Immature natural killer cell (primary cell): ENCODE measurements at places on chromosomes 2 and 18. TPM values are rescaled to one million over a fixed set of nuclear protein-coding genes. Genes with fewer than 3 reads are reported as not detected.

Gene ITGB6
- not detected for polyA plus RNA-seq

Gene REG3A
- polyA plus RNA-seq: not detected

Gene INHBB
- not detected for polyA plus RNA-seq

DNA sequence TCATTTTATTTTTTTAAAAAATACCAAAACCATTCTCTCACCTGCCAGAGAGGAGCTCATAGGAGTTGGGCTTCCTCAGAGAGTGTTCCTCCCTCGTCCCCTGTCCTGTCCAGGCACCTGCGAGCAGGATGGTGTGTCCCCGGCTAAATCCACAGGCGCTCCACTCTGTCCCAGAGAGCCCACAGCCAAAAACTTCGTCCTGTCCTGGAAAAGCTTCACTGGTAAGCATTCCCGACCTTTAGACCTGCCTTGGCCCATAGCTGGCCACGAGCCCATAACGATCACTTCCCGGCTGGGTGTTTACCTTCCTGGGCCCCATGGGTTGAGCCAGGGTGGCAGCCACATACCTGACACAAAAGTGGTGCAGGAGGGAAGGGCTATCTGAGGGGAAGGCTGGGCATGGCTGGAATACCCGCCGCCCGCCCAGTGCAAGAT, at the start of gene NGEF:
NGEF (minus strand) TSS at position 230 of the 435 bp plus-strand sequence. CDS start 38,366 bp downstream, outside the sequence.
- H3K4me3 ChIP-seq: no peak within 1 kb of the TSS
- H3K36me3 ChIP-seq: no peaks in the 10 kb centered on the region
- H3K4me1 ChIP-seq: no peaks in the 10 kb centered on the region
- no peak within 1 kb of the TSS for H3K27ac ChIP-seq

DNA sequence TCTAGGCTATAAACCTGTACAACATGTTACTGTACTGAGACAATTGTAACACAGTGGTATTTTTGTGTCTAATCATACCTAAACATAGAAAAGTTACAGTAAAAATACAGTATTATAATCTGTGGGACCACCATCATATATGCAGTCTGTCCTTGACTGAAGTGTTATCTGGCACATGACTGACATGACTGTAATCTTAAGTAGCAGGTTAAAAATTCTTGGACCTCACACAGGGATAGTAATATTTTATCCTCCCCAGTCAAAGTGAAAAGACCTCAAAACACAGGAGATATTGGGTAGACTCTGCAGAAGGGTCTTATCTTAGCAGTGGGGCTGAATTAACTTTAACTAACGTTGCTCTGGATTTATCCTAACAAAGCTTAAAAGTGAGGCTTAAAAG, 4.9 kb upstream of the SCN9A start:
- no peak overlapping the region for H3K27ac ChIP-seq
- H3K4me1 ChIP-seq: peaks cover under 1% of the 10 kb centered on the region
- no peaks in the 10 kb centered on the region for H3K36me3 ChIP-seq
- DNase-seq: no peak
- H3K27me3 ChIP-seq: no peaks in the 10 kb centered on the region

DNA sequence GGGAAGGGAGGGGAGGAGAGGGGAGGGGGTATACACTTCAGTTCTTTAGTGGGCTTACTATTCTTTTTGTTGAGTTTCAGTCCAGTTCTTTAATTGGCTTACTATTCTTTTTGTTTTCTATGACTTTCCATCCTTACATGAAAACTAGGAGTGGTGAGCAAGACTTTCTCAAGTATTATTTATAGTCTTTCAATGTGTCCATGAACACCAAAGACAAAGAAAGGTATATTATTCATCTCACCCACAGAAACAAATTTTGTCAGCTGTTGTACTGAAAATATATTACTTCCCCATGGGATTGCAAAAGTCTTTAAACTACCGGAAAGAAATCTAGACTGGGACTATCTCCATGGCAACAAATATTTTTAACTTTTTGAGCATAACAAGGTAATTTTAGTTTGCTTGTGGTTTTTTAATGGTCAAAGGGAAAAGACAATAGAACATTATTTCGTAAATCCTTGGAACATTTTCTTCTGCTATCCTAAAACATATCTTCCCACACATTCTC, 17.6 kb downstream of the ADAM17 start:
- DNase-seq: no peak
- no peaks in the 10 kb centered on the region for H3K27me3 ChIP-seq
- no peak overlapping the region for H3K27ac ChIP-seq
- peaks cover 70% of the 10 kb centered on the region for H3K4me1 ChIP-seq
- no peak overlapping the region for H3K4me3 ChIP-seq

Gene TLX2
- polyA plus RNA-seq: not detected

Gene COPS9
- 465 TPM for polyA plus RNA-seq

GRCh38 chr2:61471905-61472805, 1.3 kb upstream of the USP34 start:
- H3K36me3 ChIP-seq: no peaks in the 10 kb centered on the region
- H3K4me1 ChIP-seq: peaks cover 39% of the 10 kb centered on the region
- DNase-seq: no peak
- peaks cover 15% of the 10 kb centered on the region for H3K27me3 ChIP-seq
- peak overlapping the region; percentile 92 for H3K4me3 ChIP-seq

Gene C1QL2
- polyA plus RNA-seq: not detected

GRCh38 chr2:224357098-224357901, 44.6 kb downstream of the FAM124B start:
- peak; percentile 51 for DNase-seq
- H3K27me3 ChIP-seq: peaks cover 2% of the 10 kb centered on the region
- H3K36me3 ChIP-seq: no peaks in the 10 kb centered on the region
- H3K4me3 ChIP-seq: no peak overlapping the region

DNA sequence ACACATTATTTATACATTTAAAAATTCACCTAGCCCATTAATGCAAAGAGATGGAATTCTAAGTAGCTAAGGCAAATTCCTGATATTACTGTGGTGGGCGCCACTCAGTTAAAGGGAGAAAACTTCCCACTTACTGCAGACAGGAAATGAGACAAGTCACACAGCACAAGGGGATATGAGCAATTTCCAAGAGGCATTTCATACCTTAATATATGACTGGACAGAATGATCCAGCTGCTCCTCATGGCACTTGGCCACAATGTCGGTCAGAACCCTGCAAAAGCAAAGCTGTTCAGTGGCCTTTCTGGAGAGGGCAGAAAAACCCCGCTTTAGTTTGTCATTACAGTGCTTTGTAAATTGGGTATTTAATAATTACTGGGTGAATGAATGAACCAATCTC, 121.4 kb upstream of the CCDC195 start:
- peaks cover 48% of the 10 kb centered on the region for H3K36me3 ChIP-seq
- DNase-seq: no peak
- H3K27me3 ChIP-seq: peaks cover 8% of the 10 kb centered on the region

Gene KLHL14
- polyA plus RNA-seq: not detected

- H3K27me3 ChIP-seq: no peaks in the 10 kb centered on the region
- H3K36me3 ChIP-seq: no peaks in the 10 kb centered on the region
- no peak for DNase-seq
These were observed 464.4 kb downstream of the SUCLG1 start for GRCh38 chr2:83994633-83995179.

DNA sequence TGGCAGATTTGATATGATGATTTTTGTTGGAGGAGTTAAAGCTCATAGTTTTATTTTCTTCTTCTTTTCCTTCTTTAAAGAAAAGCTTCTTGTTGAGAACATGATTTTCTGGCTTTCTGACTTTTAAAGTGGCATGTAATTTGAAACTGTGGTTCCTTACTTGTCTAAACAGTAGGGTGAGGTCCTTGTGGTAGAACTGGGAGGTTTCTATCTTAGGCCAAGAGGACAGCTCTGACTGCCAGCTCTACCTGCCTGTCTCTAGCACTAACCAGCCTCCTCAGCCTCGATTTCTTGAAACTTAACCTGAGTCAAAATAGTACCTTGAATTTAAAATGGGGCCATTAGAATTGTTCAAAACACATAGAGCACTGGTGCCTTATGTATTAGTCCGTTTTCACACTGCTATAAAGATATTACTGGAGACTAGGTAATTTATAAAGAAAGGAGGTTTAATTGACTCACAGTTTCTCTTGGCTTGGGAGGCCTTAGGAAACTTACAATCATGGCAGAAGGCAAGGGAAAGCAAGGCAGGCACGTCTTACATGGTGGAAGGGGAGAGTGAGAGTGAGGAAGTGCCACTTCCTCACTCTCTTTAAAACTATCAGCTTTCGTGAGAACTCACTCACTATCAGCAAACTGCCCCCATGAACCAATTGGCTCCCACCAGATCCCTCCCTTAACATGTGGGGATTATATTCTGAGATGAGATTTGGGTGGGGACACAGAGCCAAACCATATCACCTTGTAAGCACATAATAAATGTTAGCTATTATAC, 119.0 kb downstream of the CERS6 start:
- no peak for DNase-seq
- H3K4me3 ChIP-seq: no peak overlapping the region
- H3K27me3 ChIP-seq: peaks cover 1% of the 10 kb centered on the region
